Left lung (tissue), 14 donors: ENCODE measurements at places on chromosomes 6 and 20. TPM values are rescaled to one million over a fixed set of nuclear protein-coding genes. Genes with fewer than 3 reads are reported as not detected.

DNA sequence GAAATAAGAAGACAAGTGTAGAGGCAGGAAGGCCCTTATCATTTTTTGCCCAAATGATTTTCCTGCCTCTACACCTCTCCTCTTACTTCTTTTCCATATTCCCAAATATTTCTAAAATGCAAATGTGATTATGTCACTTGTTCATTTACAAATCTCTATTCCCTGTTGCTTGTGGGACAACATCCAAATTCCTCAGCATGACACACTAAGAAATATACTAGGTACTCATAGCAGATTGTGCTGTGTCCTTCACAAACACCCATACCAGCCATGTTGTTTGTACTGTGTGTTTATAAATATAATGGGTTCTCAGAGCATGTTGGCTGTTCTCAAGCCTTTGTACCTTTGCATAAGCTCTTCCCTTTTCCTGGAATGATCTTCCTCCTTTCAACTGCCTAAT lies 17.7 kb upstream of the FYN start:
- no peak overlapping the region for H3K27ac ChIP-seq
- no peaks in the 10 kb centered on the region for H3K4me1 ChIP-seq
- no peaks in the 10 kb centered on the region for H3K36me3 ChIP-seq
- no peak for DNase-seq
- no peaks in the 10 kb centered on the region for H3K27me3 ChIP-seq

- no peak for DNase-seq
- no peaks in the 10 kb centered on the region for H3K27me3 ChIP-seq
- H3K36me3 ChIP-seq: no peaks in the 10 kb centered on the region
- H3K4me3 ChIP-seq: no peak overlapping the region
- no peak overlapping the region for H3K27ac ChIP-seq
These were observed 55.8 kb upstream of the HIVEP2 start for GRCh38 chr6:143000811-143001210.

ZBTB46 gene
- 9.4 TPM for polyA plus RNA-seq

OXT gene
- not detected for polyA plus RNA-seq

- H3K4me3 ChIP-seq: no peak overlapping the region
- H3K36me3 ChIP-seq: no peaks in the 10 kb centered on the region
- peaks cover 21% of the 10 kb centered on the region for H3K4me1 ChIP-seq
- no peaks in the 10 kb centered on the region for H3K27me3 ChIP-seq
- no peak for DNase-seq
- no peak overlapping the region for H3K27ac ChIP-seq
These were observed 1.9 kb upstream of the ELMO2 start for GRCh38 chr20:46408281-46408731.

- H3K27ac ChIP-seq: no peak overlapping the region
- DNase-seq: no peak
- H3K27me3 ChIP-seq: no peaks in the 10 kb centered on the region
- H3K4me1 ChIP-seq: no peaks in the 10 kb centered on the region
- H3K4me3 ChIP-seq: no peak overlapping the region
These were observed 12.8 kb upstream of the MYMX start for GRCh38 chr6:44203955-44204354.

NCOA6 gene
- 45.9 TPM for polyA plus RNA-seq

GRCh38 chr20:34791289-34792020 lies 34.0 kb downstream of the NCOA6 start:
- no peak for DNase-seq
- no peaks in the 10 kb centered on the region for H3K27me3 ChIP-seq
- H3K36me3 ChIP-seq: no peaks in the 10 kb centered on the region
- H3K4me1 ChIP-seq: peaks cover 45% of the 10 kb centered on the region
- no peak overlapping the region for H3K27ac ChIP-seq
- no peak overlapping the region for H3K4me3 ChIP-seq

- DNase-seq: no peak
- no peak overlapping the region for H3K4me3 ChIP-seq
- H3K27ac ChIP-seq: no peak overlapping the region
These were observed 186.5 kb downstream of the MAFB start for GRCh38 chr20:40502576-40502975.

ZBTB24 gene
- polyA plus RNA-seq: 13.4 TPM

DNA sequence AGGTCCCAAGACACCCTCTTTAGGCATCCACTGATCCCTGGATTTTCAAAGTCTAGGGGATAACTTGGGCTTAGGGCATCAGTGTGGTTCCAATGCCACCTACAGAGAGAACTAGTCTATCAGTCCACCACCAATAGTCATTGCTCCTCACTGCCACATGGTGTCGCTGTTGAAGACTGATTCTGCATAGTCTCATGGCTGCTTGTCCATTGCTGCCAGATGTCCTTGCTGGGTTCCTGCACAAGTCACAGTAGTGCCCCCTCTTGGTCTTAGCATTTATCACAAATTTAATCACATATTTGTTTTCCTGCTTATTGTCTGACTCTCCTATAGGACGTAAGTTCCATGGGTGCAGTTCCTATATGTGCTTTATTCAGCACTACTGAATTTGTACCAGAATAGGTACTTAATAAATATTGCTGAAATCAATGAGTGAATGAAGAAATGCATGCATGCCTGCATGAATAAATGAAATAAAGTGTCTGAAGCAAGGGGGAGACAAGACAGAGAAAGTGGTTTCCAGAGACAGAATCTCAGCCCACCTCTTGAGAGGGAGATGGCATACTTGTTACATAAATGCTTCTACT lies 45.9 kb upstream of the RALY start:
- no peak overlapping the region for H3K4me3 ChIP-seq
- no peak overlapping the region for H3K27ac ChIP-seq
- peak; percentile 8 for DNase-seq
- no peaks in the 10 kb centered on the region for H3K4me1 ChIP-seq

GRCh38 chr6:30592287-30592686 lies 21.0 kb downstream of the ABCF1 start:
- no peak overlapping the region for H3K27ac ChIP-seq
- DNase-seq: no peak
- no peaks in the 10 kb centered on the region for H3K27me3 ChIP-seq
- peaks cover 13% of the 10 kb centered on the region for H3K4me1 ChIP-seq
- H3K4me3 ChIP-seq: no peak overlapping the region

ELOVL2 gene
- 5.3 TPM for polyA plus RNA-seq

GRCh38 chr6:143598466-143599080 lies 79.2 kb upstream of the PHACTR2 start:
- no peak overlapping the region for H3K4me3 ChIP-seq
- no peak for DNase-seq
- no peak overlapping the region for H3K27ac ChIP-seq
- no peaks in the 10 kb centered on the region for H3K27me3 ChIP-seq
